ENCODE measurements at places on chromosomes 13 and 19.
A peak's percentile ranks its signal among the peaks of the same experiment; 100 is the strongest.

GRCh38 chr13:21321269-21321668 is 137.8 kb downstream of the ZDHHC20 start:
- H3K4me3 ChIP-seq: no peak overlapping the region
- H3K4me1 ChIP-seq: no peaks in the 10 kb centered on the region
- no peaks in the 10 kb centered on the region for H3K27me3 ChIP-seq

DNA sequence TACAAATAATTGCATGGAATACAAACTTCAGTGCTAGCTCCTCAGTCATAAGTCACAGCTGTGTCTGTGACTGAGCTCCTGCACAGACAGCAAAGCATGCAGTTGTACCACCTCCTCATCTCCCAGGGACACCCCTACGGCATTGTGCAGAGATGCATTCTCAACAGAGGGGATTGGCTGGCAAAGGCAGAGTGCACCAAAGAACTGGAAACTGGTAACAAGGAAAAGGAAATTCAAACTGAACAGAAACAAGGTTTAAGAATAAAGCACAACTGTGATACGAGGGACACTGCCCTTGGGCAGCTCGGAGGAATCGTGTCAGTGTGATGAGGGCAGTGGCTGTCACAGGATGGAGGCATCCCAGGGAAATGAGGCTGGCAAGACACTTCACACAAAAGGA is 126.1 kb upstream of the SOX1 start:
- peaks cover 4% of the 10 kb centered on the region for H3K27me3 ChIP-seq
- peaks cover 3% of the 10 kb centered on the region for H3K36me3 ChIP-seq
- no peak overlapping the region for H3K4me3 ChIP-seq
- no peak overlapping the region for H3K27ac ChIP-seq
- H3K4me1 ChIP-seq: no peaks in the 10 kb centered on the region

- H3K4me3 ChIP-seq: no peak overlapping the region
- no peaks in the 10 kb centered on the region for H3K27me3 ChIP-seq
- no peak overlapping the region for H3K27ac ChIP-seq
- H3K4me1 ChIP-seq: peaks cover 16% of the 10 kb centered on the region
These were observed 434.7 kb downstream of the FOXO1 start for GRCh38 chr13:40231751-40232150.

- H3K4me1 ChIP-seq: no peaks in the 10 kb centered on the region
- H3K36me3 ChIP-seq: no peaks in the 10 kb centered on the region
- DNase-seq: no peak
These were observed 237.7 kb downstream of the MZT1 start for GRCh38 chr13:72489751-72490150.

DNA sequence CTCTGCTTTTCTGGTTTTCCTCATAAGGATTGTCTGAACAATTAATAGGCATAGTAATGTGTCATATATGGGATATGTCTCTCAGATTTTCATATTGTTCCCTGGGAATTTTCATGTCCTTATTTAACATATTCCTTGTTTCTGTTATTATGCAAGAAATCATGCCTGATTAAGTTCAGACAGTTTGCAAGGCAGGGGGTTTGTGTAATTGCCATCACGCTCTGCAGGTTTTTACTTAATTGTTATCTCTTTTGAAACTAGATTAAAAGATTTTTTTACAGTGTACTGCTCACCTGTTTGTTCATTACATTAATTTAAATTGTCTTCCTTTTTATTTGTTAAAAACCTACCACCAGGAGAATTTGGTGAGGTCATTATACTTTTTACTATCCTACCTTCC is 1253.2 kb upstream of the PRR20A start:
- H3K27ac ChIP-seq: no peak overlapping the region
- DNase-seq: no peak
- no peaks in the 10 kb centered on the region for H3K36me3 ChIP-seq
- no peak overlapping the region for H3K4me3 ChIP-seq

GRCh38 chr19:47210689-47211316 is 20.2 kb downstream of the BBC3 start:
- H3K27me3 ChIP-seq: no peaks in the 10 kb centered on the region
- no peak overlapping the region for H3K4me3 ChIP-seq
- peak overlapping the region; percentile 88 for H3K27ac ChIP-seq

DNA sequence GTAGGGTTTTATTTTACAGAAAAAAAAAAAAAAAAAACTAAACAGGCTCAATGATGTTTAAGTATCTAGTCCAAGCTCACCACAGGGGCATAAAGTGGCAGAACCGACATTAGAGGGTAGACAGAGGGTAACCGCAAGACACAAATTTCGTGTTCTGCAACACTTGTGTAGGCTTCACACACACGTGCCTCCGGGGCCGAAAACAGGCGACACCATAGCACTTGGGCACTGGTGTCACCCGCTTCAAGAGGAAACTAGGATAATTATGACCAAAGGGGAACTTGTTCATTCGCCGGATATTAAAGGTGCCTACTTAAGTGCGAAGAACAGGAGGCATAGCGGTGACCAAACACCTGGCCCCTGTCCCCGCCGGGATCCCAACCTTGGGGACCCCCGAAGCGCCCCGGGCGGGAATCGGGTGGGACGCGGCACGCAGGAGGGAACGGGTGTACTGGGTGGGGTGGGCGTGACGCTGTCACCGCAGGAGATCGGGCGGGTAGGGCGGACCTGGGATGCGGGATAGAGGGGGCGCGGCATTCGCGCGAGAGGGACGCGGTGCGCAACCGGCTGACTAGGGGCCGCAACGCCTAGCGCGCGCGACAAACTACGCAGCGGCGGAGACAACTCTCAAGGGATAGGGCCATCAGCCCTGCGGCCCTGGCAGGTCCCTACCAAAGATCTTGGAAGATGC is 558 bp downstream of the MZT1 start:
- peak overlapping the region; percentile 96 for H3K4me3 ChIP-seq
- no peaks in the 10 kb centered on the region for H3K36me3 ChIP-seq
- peaks cover 30% of the 10 kb centered on the region for H3K4me1 ChIP-seq
- H3K27me3 ChIP-seq: no peaks in the 10 kb centered on the region
- DNase-seq: peak; percentile 45

DNA sequence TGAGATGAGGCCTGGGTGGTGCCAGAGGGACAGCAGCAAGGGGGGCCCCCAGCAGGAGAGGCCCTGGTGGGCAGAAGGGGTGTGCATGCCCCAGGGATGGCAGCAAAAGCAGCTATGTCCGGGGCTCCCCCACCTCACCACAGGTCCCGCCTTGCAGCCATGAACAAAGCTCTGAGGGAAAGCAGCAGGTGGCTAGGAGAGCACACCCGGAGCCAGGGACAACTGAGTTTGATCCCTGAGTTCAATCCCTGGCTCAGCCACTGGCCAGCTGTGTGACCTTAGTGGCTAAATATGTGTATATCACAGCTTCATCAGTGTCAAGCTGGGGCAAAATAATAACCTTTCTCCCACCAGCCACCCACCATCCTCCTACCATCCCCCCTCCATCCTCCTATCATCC is 47.7 kb upstream of the KCTD15 start:
- peaks cover 48% of the 10 kb centered on the region for H3K27me3 ChIP-seq
- no peaks in the 10 kb centered on the region for H3K36me3 ChIP-seq
- no peaks in the 10 kb centered on the region for H3K4me1 ChIP-seq
- H3K27ac ChIP-seq: no peak overlapping the region
- no peak overlapping the region for H3K4me3 ChIP-seq

DNA sequence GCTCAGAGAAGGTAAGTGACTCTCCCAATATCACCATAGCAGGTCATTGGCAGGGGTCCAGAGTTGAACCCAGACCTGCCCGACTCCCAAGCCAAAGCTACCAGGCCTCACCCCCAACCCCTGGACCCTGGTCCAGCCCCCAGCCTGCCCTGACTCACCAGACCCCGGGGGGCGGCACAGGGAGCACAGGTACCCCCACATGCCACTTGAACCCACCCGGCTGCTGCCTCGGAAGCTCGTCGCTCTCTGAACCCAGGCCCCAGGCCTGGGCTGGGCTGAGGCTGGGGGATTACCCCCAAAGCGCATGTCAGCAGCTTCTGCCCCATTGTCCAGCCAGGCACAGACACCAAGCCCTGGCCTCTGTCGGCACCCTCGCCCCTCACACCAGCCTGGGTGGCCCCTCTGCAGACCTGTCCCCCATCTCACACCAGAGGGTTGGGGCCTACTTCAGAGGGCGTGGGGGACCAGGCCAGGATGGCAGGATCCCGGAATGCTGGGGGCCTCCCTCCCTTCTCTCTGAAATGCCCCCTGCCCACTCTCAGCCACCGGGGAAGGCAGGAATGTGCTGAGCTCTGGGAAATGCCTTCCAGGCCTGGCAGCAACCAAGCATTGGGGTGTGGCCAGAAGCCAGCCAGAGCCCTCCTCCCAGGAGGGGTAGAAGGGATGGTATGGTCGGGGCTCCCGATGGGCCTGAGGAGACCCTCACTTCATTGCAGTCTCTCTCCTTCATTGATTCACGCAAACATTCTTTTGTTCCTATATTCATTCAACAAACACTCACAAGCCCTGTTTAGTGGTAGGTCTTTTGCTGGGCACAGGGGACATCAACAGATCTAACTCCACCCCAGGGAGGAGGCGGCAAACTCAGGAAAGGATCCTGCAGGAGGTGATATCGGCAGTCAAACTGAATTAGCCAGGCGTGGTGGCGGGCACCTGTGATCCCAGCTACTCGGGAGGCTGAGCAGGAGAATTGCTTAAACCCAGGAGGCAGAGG is 1.7 kb upstream of the PRX start:
- H3K4me1 ChIP-seq: peaks cover 20% of the 10 kb centered on the region
- H3K27ac ChIP-seq: no peak overlapping the region
- H3K4me3 ChIP-seq: no peak overlapping the region
- H3K27me3 ChIP-seq: peaks cover 4% of the 10 kb centered on the region
- no peak for DNase-seq
- H3K36me3 ChIP-seq: peaks cover 2% of the 10 kb centered on the region

DNA sequence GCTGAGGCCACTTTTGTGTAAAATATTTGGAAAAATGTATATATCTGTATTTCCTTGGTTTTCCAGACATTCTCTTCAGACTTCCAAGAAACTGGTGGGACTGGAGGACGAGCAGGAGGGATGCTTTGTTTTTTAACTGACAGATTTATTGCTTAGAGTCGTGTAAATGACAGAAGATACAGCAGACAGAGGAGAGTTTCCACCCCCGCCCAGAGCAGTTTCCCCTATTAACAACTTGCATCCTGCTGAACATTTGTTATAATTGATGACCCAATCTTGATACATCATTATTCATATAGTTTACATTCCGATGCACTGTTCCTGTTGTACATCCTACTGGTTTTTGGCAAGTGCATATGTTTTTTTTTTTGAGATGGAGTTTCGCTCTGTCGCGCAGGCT is 7.1 kb upstream of the DOCK6 start:
- no peak overlapping the region for H3K27ac ChIP-seq
- H3K27me3 ChIP-seq: peaks cover 74% of the 10 kb centered on the region
- H3K4me3 ChIP-seq: no peak overlapping the region
- peaks cover 4% of the 10 kb centered on the region for H3K4me1 ChIP-seq

GRCh38 chr13:76630629-76631230 is 255.5 kb downstream of the KCTD12 start:
- no peak overlapping the region for H3K4me3 ChIP-seq
- DNase-seq: no peak
- H3K27me3 ChIP-seq: peaks cover 25% of the 10 kb centered on the region
- no peaks in the 10 kb centered on the region for H3K36me3 ChIP-seq
- no peak overlapping the region for H3K27ac ChIP-seq

- no peak overlapping the region for H3K4me3 ChIP-seq
- H3K27ac ChIP-seq: no peak overlapping the region
- H3K4me1 ChIP-seq: no peaks in the 10 kb centered on the region
- H3K27me3 ChIP-seq: no peaks in the 10 kb centered on the region
- DNase-seq: no peak
These were observed 800.2 kb downstream of the EFNB2 start for GRCh38 chr13:105735281-105735680.

GRCh38 chr13:78611040-78611439 is 7.7 kb upstream of the POU4F1 start:
- peaks cover 50% of the 10 kb centered on the region for H3K27me3 ChIP-seq
- peaks cover 5% of the 10 kb centered on the region for H3K36me3 ChIP-seq
- no peak for DNase-seq
- no peak overlapping the region for H3K27ac ChIP-seq
- no peak overlapping the region for H3K4me3 ChIP-seq
- peaks cover 17% of the 10 kb centered on the region for H3K4me1 ChIP-seq

- H3K36me3 ChIP-seq: peaks cover 2% of the 10 kb centered on the region
- DNase-seq: no peak
- H3K27ac ChIP-seq: no peak overlapping the region
- H3K4me1 ChIP-seq: no peaks in the 10 kb centered on the region
- no peak overlapping the region for H3K4me3 ChIP-seq
These were observed 9.5 kb upstream of the NDUFS7 start for GRCh38 chr19:1374250-1374577.

GRCh38 chr19:20612711-20613316 is 47.2 kb upstream of the ZNF737 start:
- H3K36me3 ChIP-seq: no peaks in the 10 kb centered on the region
- H3K4me3 ChIP-seq: no peak overlapping the region
- no peaks in the 10 kb centered on the region for H3K4me1 ChIP-seq
- H3K27ac ChIP-seq: no peak overlapping the region
- H3K27me3 ChIP-seq: no peaks in the 10 kb centered on the region

DNA sequence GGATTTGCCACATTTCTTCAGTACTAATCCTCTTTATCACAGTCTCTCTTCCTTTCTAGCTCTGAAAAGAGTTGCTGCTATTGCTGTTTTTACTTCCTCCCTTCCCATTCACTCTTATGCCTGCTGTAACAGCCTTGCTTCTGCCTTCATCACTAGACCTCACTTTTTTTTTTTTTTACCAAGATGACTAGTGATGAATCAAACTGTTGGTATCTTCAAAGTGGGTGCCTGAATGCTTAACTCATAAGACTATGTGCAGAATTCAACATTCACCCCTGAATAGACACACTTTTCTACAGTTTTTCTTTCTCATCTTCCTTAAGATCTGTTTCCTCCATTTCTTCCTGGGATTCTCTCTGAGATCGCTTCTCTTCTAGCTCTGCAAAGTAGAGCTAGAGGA is 217.2 kb upstream of the HTR2A start:
- H3K27ac ChIP-seq: no peak overlapping the region
- no peak overlapping the region for H3K4me3 ChIP-seq
- H3K36me3 ChIP-seq: no peaks in the 10 kb centered on the region
- H3K27me3 ChIP-seq: peaks cover 7% of the 10 kb centered on the region
- H3K4me1 ChIP-seq: no peaks in the 10 kb centered on the region

DNA sequence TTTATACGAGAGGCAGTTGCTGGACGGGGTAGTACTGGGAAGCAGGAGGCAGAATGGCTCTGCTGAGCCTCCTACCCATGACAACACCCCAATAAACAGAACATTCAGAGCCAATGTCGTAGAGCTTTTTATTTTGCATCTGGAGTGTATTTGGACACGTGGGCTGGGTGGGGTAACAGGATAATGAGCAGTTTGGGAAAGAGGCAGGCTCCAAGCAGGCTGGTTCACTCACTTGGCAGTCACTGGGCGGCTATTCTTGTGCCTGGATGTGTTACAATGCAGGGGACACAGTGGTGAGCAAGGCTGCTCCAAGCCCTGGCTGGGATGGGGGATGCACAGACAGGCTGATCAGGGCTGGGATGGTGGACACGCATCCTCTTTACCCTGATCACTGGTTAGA is 9.5 kb downstream of the ACTMAP start:
- H3K27ac ChIP-seq: peak overlapping the region; percentile 11
- H3K4me1 ChIP-seq: no peaks in the 10 kb centered on the region
- no peaks in the 10 kb centered on the region for H3K27me3 ChIP-seq
- no peaks in the 10 kb centered on the region for H3K36me3 ChIP-seq

Data from T-helper 17 cell (primary cell).